ENCODE measurements at places on chromosomes 16 and 17.

DNA sequence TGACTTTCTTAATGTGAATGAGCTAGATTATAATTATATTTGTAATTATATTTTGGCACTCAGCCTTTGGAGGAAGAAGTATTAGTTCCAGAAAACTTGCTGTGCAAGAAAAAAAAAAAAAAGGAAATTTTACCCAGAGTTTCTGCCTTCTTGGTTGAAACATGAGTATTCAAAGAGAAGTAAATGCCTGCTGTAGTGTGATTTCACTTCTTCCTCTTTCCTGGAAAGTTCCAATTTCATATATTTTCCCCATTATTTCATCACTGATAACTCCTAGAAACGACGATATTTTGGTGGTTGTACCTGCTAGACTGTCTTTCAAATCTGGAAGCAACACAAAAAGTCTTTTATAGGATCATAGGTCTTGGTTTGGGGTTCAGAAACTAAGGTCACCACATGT lies 20.4 kb upstream of the MPHOSPH6 start:
- no peak for DNase-seq

DNA sequence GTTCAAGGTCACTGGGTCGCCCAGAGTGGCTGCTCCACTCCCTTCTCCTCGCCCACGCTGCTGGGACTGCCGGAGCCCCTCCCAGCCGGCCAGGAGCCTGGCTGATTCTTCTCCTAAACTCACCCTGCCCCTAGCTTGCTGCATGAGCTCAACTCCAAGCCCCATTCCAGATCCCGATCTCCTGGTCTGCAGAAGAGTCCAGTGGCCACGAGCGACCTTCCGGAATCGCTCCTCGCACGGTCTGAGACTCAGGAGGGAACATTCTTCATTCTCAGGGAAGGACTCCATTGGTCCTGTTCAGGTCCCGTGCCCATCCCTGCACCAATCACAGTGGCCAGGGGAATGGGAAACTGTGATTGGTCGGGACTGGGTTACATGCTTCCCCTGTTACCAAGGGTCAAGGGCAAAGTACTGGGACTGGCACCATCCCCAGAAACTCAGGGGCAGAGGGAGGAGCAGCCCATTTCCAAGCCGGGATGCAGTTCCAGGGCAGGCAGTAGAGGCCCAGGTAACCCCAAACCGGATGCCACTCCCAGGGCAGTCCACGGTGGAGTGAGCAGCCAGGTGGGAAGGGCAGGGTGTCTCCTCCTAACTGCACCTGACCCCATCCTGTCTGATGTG lies 24.5 kb upstream of the CIBAR2 start:
- no peak for DNase-seq

GRCh38 chr17:83152227-83152744 lies 72.9 kb downstream of the METRNL start:
- no peak for DNase-seq

DNA sequence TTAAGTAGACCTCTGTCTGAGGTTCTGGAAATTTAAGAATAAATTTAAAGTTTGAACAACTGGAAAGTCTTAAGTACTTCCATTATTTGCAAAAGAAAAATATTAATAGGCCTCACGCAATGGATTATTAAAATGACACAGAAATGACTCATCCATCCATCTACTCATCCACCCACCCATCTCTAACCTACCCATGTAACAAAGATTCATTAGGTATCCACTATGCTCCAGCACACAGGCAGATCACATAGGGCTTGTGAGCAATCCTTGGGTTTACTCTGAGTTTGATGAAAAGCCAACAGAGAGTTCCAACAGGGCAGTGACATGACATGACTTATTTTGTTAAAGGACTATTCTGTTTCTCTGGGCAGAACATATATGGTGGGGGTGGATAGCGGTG lies 93.3 kb downstream of the HELZ start:
- DNase-seq = no peak

DNA sequence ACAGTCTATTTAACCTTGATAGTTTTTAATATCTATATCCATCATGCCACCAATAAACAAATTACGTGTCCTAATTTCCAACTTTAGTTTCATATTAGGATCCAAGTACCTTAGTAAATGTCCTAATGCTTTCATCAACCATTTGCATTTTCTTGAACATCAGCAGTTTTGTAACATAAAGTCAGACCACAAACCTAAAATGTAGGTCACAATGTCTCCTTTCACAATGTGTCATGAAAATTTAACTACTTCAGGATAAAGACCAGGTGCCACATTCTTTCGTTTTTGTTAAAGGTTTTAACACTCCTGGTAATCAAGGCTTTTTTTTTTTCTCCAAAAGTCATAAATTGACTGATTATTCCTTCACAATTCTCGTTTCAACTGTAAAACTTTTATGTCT lies 310.7 kb upstream of the PMFBP1 start:
- DNase-seq = no peak

DNA sequence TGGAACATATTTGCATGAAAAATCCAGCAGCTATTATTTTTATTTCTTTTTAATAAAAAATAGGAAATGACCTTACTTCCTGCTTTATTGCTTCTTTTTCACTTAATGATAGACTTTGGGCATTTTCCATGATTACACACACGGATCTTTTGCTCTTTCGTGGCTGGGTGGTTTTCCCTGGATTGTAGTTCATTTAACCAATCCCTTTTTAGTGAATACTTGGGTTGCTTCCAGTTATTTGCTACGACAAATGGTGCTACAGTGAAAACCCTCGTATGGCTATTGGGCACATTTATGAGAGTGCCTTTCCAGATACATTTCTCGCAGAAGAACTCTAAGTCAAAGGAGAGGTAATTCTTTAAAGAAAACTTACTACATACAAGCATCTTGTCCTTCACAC lies 38.6 kb downstream of the FOXL1 start:
- DNase-seq = no peak

- DNase-seq = no peak
Observed at GRCh38 chr17:44024271-44024663, 9.5 kb upstream of the TMEM101 start.

- no peak for DNase-seq
Observed at GRCh38 chr17:50828508-50829170, 6.7 kb upstream of the WFIKKN2 start.

DNA sequence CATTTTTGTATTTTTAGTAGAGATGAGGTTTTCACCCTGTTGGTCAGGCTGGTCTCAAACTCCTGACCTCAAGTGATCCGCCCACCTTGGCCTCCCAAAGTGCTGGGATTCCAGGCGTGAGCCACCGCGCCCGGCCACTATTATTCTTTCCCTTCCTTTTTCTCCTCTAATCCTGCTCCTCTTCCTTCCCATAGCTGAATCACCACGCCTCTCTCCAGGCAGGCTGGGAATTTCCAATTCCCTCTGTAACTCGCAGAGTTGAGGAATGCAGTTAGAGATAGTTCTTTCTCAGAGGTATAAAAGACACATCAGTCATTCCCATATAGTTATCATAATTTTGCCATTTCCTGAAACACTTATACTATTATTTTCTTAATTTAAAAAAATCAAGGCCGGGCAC lies 11.2 kb downstream of the METTL16 start:
- no peak for DNase-seq

DNA sequence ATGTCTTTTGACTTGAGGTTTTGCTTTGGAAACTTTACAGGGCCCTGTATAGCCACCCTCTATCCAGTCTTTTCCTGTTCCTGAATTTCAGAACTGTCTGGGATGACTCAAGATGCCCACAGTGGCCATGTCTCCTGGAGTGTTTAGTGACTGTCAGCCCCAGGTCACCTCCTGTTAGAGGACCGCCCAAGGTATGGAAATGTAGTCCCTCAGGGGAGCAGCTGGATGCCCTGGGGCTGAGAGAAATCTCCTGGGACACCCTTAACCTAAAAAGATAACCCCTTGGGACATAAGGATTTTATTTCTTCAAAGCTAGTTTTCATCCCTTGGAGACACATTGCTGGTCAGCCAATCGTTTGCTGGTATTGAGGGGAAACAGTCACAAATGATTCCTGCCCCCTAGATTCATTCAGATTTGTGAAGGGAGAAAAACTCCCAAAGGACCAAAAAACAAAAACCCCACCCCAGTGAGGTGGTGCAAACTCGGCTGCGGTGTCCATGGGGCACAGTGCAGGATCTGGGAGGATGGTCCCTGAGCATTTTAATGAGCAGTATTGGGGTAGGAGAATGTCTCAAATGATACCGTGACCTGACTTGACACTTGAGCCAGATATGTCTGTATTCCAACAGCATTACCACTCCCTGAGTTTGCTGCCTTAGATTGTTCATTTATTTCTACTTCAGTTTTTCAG lies 1.7 kb downstream of the ZNF267 start:
- no peak for DNase-seq

GRCh38 chr16:71895679-71896365 lies 491 bp downstream of the IST1 start:
- no peak for DNase-seq

DNA sequence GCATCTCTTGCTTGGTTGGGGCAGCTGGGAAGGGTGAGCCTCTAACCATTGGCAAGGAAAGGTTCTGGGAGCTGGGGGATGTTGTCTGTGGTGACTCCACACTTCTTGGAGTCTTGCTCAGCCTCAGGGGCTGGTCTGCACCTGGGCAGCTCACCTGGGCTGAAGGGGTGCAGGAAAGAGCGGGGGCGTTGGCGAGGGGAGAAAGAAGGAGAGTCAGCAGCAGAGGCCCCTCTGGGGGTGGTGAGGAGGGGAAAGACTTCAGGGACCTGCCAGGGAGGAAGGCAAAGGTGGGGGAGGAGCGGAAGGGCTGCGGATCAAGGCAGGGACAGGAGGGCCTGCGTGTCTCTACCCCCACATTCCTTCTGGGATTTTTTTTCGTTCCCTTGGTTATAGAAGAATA lies 47.7 kb downstream of the CCDC42 start:
- no peak for DNase-seq

DNA sequence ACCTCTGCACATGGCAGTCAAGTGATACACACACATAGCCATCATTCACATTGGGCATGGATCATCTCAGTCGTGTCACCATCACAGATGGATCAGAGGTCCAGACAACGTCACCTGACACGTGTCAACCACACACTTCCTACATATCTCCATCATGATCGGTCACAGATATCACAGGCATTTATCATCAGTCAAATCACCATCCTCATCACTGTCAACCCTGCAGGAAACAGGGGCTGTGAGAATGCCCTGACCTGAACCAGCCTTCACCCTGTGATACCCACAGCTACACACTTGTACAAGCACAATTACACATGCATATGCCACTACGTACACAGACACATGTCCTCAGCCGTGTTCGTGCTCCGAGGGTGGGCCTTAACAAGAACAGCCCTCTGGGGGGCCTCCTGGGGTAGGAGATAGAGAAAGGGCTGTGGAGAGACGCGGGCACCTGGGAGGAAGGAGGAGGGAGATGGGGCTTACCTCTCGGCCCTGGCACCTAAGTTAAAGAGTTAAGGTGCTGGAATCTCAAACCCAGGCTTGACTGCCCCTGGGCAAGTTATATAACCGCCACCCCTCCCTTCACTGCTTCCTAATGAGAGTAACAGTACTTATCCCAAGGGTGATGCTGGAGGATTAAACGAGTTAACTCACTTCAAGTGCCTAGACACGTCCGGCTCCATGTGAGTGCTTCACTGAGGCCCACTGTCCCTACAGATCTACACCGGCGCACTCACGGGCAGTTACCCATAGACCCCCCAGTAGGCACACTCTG lies 1.1 kb downstream of the SLC12A4 start:
- no peak for DNase-seq

All from effector CD8-positive, alpha-beta T cell (primary cell).